Mesenteric fat pad (tissue), 1 donor: ENCODE measurements at places on chromosomes 3 and 15. TPM values are rescaled to one million over a fixed set of nuclear protein-coding genes. Genes with fewer than 3 reads are reported as not detected.

ELL3 gene
- total RNA-seq = 2.0 TPM

LRRC57 gene
- 19.4 TPM for total RNA-seq

CIP2A gene
- total RNA-seq = 2.1 TPM

CACNA2D2 gene
- 0.45 TPM for total RNA-seq

LRRIQ4 gene
- not detected for total RNA-seq

GHSR gene
- total RNA-seq = not detected

KLHL40 gene
- not detected for total RNA-seq

EBLN2 gene
- 5.0 TPM for total RNA-seq

CYP1A1 gene
- 65.0 TPM for total RNA-seq

SELENOT gene
- 104 TPM for total RNA-seq

TMOD2 gene
- total RNA-seq = 9.5 TPM

SKIL gene
- total RNA-seq = 55.8 TPM

GOLGA8J gene
- total RNA-seq = not detected

CFAP100 gene
- total RNA-seq = not detected

VWA5B2 gene
- not detected for total RNA-seq

RBPMS2 gene
- total RNA-seq = 24.5 TPM

NR2F2 gene
- total RNA-seq = 76.3 TPM

SNRPN gene
- 32.8 TPM for total RNA-seq
